ENCODE measurements at places on chromosomes 12 and 14.

DNA sequence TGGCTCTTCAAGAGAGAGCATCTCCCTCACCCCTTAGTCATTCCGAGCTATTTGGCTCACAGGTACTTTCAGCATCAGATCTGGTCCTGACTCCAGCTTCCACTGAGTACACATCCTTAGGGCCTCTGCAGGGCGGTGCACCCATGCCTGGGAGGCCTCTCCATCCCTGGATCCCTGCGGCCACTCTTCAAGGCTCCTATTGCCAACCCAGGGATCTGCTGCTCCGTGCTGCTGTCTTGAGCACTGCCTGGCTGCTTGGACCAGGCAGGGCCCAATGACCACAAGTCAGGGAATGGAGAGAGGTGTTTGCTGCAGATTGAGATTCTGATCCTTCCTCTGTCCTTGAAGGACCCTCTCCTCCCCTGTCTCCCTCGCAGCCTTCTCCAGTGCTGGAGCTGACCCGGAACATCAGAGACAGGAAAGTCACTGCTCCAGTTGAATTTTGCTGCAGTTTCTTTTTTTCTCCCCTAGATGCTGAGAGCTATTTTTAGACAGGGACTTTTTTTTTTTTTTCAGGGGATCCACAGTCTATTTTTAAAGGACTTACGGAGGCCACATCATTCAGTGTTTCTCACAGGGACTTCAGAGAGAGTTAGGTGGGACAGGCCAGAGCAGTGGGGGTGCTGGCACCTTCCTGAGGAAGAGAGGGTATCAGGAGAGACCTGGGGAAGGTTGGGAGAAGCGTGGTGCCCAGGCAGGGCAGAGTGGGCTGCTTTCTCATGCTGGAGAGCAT is 50.1 kb upstream of the KCNA1 start:
- DNase-seq: no peak

DNA sequence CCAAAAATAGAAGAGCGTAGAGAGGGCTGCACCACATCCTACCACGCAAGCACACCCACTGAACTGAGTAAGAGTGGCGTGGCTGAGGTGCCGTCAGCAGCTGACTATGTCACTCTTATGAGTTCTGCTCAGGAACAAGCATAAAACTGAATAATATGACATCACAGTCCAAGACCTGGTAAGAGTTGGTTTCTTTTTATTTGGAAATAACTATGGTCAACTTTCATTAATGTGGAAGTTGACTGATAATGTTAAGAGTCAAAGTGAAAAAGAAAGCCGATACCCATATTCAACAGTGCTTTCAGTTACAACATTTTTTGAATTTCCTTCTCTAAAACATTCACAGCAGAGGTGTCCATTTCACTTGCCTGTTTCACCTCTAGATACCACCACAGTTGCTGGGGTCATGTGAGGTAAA is 44.6 kb downstream of the GNS start:
- no peak for DNase-seq

DNA sequence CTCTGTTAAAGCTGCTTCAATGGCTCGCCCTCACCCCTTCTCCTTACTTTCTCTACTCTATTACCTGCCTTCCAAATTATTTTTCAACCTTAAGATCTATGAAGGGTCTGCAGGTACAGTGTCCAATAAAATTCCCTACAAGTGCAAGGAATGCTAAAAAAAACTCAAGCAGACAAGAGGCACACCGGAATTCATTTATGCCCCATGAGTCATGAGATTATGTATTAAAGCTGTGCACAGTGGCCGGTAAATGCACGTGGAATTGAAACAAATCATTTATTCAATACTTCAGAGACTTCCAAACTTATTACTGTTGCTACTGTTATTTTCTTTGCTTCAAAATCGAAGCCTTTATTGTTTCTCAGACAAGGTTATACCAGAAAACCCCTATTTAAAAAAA is 68.4 kb downstream of the ST8SIA1 start:
- no peak for DNase-seq

DNA sequence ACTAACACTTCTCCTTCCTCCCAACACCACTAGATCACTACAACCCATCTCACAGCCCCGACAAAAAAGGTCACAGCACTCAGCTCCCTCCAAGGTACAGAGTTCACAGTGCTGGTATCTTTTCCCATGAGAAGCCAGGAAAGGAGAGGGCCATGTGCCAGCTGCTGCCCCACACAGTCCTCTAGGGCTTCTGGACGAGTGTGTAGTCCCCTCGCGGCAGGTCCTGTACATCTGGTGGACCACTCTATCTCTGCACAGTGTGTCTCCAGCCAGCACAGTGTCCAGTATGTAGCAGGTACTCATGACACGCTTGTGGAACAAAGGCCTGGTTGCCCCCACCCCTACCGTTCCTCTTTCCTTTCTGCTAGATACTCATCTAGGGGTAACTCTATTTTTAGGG is 134.4 kb upstream of the FOXN3 start:
- DNase-seq: no peak

- DNase-seq: no peak
Observed at GRCh38 chr12:70971001-70971794, 50.7 kb upstream of the PTPRR start.

DNA sequence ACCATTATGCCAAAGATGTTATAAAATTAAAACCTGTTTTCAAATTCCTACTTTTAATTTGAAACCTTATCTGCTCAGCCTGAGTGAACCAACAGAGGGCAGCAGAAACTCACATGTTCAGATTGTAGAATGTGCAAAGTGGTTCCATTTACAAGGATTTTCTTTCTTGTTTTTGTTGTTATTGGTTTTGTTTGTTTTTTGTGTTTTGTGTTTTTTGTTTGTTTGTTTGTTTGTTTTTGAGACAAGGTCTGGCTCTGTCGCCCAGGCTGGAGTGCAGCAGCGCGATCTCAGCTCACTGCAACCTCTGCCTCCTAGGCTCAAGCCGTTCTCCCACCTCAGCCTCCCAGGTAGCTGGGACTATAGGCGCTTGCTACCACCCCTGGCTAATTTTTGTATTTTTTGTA is 22.8 kb upstream of the GARIN2 start:
- DNase-seq: peak; percentile 37

DNA sequence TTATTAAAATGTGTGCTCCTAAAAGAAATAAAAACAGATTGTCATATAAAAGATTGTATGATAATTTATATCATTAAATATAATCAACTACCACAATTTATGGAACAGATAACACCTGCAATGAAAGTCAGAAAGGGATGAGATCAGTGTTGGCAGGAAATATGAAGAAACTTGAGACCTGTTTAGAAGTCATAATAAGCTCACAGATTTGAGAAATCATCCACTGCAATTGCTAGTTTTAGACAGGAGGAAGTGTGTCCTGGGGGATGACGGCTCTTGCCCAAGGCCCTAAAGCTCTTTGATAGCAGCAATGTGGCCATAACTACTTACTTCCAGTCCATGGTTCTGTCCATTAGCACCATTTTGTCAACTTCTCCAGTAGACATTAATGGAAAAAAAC is 122.8 kb upstream of the SOX5 start:
- DNase-seq: no peak

DNA sequence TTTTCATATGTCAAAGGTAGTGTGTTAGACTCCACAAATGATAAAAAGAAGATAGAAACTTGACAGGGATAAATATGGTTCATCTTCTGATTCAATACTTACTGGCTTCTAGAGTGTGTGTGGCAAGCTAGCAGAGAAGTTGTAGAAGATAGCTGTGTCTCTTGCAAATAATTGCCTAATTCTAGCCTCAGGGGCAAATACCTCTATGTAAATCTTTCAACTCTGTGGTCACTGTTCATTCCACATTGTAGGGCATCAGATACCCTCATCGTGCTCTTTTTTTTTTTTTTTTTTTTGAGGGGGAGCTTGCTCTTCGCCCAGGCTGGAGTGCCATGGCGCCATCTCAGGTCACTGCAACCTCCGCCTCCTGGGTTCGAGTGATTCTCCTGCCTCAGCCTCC is 1.7 kb downstream of the OLR1 start:
- DNase-seq: no peak

DNA sequence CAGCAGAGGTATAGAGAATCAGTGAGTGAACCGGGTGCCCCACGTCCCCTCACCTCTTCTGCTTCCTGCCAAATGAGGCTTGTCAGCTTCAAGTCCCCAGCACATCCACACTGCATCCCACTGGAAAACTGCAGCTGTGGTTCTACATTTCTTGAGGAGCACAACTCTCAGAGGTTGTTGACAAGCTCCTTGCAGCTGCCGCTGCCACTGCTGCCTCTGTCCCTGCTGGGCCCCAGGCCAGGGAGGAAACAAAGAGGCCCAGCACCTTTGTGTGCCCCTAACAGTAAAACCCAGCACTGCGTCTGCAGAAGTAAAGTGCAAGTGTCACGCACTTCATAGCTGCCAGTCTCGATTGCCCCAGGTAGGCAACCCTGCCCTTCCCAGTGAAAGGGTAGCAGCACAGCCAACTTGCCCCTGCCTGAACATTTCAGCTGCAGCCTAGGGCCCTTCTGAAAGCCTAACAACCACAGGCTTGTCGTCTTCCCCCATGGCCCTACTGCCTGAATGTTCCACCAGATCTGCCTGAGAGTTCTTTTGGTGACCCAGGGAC is 1162.1 kb upstream of the USP15 start:
- DNase-seq: peak; percentile 30

DNA sequence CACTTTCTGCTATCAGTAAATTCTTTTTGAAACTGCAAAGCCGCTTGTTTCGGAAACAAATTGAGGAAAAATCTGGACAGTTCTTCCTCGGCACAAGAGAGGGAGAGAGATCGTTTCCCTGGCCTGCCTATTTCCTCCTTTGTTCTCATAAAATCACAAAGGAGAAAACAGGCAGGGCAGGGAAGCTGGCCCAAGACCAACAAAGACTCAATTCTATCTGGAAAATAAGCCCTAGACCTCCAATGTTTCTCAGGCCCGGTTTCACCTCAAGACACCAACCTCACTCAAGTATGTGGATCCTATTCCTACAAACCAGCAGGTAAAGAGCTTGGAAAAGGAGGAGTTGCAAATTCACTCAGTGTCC is 19.5 kb downstream of the DICER1 start:
- DNase-seq: no peak

DNA sequence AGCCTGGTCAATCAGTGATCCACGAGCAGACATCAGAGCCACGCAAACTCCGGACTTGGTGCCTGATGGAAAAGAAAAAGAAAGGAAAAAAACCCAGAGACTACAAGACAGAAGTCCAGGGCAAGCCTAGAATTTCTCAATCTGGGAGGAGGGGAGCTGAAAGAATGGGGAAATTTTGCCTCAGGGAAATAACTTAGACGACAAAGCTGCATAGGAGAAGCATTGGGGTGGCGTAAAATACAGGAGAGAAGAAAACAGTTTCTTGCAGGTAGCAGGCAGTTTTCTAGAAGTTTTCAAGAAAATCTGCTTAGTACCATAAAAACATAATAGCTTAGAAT is 2.6 kb upstream of the SLC11A2 start:
- DNase-seq: no peak

DNA sequence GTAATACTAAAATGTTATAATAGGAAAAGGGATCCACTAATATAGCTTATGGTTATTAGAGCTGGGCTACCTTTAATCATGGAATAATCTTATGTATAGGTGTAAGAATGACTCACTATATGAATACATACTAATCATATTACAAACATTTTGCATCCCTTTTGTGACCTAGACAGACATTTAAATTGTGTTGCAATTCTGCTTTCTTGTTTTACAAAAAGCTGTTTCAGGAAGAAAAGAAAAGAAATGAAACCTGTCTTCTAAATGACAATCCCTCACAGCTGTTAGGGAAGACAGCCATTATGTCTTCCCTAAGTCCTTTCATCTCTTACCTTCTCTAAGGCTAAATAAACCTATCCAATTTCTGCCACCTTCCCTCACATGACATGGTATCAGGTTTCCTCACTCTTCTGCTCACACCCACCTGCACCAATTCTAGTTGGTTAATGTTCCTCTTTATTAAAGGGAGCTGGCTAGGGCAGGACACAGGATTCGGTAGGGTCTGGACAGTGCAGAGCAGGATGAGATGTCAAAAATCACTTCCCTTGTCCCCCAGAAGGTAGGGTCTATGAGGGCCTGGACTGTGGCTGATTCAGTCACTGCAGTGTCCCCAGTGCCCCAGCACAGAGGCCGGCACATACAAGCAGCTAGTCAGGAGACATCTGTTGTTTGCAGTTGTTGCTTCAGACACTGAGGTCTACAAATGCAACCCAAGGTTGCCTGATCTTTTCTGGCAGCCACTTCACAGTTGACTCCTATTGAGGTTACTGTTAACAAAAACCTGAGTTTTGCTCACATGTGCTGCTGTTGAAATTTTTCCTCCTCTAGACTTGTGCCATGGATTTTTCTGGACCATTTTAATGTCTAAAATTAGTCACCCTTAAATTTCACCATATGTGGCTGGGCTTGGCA is 3.7 kb downstream of the DHRS7 start:
- no peak for DNase-seq

DNA sequence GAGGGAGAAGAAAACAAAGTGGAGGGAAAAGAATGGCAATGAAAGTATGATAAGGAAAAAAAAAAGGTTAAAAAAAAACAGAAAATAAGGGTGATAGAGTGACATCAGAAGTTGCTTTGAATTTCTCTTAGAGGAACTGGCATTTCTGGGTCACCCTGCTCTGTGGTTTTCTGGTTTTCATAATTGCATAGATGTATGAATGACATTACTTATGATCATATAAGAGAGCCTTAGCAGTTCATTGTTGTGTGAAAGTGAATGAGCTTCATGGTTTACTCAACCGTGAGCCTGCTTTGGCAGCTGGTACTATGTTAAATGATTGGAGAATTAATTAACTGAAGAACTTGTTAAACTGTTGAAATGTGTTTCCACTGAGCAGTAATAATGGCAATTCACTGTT is 336.4 kb upstream of the FBXO33 start:
- no peak for DNase-seq

- DNase-seq: no peak
Observed at GRCh38 chr12:67669217-67669933, 20.8 kb downstream of the DYRK2 start.

- peak; percentile 19 for DNase-seq
Observed at GRCh38 chr14:28482251-28483040, 284.1 kb upstream of the FOXG1 start.

DNA sequence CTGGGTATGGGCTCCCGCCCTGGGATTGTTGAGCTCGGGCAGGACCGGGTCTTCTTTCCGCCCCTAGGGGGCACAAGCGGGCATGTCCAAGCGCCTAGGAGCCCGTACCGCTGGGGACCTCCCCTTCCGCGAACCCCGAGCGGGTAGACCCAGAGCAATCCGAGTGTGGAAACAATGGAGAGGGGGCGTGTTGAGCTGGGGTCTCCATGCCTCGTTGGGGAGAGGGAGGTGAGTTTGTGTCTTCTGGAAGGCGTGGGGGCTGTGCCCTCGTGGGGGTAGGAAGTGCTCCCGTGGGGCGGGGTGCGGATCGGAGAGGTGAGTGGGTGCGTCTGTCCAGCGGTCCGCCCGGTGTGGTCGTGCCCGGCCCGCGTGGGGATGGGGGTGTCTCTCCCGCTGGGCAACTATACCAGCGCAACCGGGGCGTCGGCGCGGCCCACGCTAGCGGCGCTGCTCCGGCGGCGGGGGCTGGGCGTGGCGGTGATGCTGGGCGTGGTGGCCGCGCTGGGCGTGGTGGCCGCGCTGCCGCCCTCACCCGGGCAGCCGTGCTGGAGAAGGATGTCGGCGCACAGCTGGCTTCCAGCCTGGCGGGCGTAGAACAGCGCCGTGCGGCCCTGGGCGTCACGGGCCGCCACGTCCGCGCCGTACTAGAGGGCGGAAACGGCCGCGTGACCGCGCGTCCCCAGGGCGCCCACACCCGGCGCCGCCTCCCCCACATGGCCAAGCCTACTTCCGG is 12.2 kb downstream of the AGAP2 start:
- DNase-seq: peak; percentile 85
